ENCODE measurements at places on chromosomes 1 and 21.
A peak's percentile ranks its signal among the peaks of the same experiment; 100 is the strongest.

DNA sequence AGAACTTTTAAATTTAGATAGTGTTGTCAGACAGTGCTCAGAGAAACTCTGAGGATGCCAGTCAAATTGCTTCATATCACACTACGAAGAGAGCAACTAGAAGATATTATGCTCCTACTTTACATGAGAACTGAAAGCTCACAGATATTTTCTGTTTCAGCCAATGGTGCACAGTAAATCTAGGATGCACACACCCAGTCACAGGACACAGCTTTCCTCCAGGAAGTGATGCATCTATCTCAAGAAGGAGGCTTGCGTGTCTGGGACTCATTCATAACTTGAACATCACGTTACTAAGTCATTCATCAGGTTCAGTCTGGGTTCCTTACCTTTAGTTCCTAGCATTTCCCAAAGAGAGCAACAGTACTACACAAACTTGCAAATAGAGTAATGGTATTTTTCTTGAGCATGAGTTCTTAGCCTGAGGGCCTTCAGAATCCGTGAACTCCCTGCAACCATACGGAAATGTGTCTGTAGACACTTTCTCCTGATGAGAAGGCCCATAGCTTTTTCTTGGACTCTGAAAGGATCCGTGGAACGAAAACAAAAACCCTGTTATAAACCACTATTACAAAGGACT is 12.2 kb downstream of the ZNF697 start:
- no peak for DNase-seq

GRCh38 chr1:207499573-207499972 is 3.6 kb downstream of the CR1 start:
- peak; percentile 80 for DNase-seq

- no peak for DNase-seq
Measured at GRCh38 chr1:84701376-84701775, 11.1 kb upstream of the SSX2IP start.

- DNase-seq: no peak
Measured at GRCh38 chr1:2862814-2863647, 61.5 kb upstream of the TTC34 start.

- peak; percentile 47 for DNase-seq
Measured at GRCh38 chr1:2979191-2980072, 41.8 kb upstream of the ACTRT2 start.

DNA sequence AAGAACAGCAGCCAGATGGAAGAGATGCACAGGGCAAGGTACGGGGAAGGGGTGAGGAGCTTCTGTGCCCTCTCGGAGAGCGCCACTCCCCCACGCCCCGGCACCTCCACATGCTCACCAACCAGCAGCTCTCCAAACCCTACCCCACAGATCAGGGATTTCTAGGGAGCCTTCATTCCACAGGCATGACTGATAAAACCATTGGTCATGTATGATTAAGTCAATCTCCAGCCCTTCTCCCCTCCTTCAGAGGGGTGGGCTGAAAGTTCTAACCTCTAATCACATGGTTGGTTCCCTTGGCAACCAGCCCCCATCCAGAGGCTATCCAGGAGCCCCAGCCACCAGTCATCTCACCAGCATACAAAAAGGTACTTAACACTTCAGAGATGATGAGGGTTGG is 144.7 kb downstream of the TGFBR3 start:
- DNase-seq: no peak

DNA sequence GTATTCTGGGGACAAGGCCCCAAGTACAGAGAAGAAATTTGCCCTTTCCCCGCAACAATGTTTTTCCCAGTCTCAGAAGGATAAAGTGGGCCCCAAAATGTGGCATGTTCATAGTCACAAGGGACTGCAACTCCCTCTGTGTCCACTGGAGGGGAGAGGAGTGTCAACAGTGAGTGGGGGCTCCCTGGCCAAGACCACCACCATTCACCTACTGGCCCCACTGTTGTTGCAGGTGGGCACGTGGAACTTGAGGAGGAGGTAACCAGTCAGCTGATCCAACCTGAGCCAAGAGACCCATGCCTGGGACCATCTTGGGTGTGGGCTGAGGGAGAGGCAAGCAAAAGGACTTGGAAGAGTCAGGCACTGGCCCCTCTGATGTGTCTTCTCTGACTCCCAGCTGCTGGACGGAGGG is 777 bp downstream of the NUDT17 start:
- DNase-seq: peak; percentile 71

GRCh38 chr1:114691061-114691460 is 4.3 kb downstream of the AMPD1 start:
- DNase-seq: no peak

GRCh38 chr1:164223378-164223777 is 335.6 kb upstream of the PBX1 start:
- DNase-seq: no peak

DNA sequence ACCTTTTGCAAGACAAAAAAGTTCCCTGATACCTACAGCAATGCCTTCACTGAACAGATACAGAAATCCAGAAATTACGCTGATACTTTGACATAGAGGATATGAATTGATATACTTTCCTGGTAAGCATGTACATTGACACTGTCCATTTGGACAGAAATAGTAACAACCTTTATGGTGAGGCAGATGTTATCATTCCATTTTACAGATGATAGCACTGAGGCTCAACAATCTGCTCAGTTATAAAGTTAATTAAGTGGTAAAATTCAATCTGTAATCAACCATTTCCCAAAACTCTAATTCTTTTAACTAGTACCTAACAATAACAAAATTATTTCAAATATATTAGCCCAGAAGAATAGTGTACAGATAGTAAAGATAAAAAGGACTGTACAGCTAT is 20.6 kb downstream of the SCAF4 start:
- no peak for DNase-seq

- no peak for DNase-seq
Measured at GRCh38 chr1:54260810-54261209, 60.8 kb downstream of the MRPL37 start.
